Left ventricle myocardium inferior (tissue), 1 donor: ENCODE measurements at places on chromosomes 16 and 17.

GRCh38 chr17:78962345-78962983 lies 17.3 kb downstream of the LGALS3BP start:
- DNase-seq: no peak

DNA sequence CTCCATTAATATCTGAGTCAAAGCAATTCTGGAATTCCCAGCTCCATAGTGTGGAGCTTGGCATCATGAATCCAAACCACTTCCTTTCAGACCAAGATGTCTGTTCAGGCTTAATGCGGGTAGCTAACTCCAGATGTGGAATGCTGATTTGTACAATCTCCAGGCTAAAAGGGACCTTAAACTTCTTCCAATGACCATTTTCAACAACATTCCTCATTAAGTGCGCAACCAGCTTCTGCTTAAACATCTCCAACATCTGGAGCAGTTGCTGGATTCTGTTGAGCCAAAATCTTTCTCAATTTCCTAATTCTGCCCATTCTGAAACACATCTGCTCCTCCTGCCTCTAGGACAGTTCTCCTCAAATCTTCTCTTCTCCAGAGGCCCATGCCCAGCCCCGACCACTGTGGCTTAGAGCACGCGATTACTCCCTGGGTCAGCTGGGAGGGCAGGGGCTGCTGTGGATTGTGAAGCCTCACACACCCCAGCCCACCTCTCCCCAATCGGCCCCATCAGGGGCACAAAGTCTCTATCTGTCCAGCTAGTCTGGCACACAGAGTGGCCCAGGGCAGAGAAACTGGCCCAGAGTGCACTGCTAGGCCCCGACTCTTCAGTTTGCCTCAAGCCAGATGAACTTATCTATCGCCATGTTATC lies 36.2 kb downstream of the ASPA start:
- no peak for DNase-seq

DNA sequence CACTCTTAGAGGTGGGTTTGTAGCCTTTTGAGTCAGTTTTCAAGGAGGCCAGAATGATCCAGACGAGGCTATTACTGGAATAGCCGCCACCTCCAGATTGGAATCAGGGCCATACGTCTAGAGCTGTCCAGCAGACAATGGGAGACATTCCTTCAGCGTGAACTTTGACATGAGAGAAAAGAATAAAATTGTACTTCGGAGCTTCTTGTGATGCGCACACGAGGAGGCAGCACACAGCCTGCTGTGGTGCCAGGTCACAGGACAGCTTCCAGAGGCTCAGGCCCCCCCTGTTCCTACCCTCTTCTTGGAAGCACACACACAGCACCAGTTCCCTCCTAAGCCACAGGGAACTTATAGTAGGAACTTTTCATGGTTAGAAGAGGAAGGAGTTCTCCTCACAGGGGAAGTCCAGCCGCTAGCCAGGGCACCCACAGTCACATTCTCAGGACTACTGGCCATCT lies 81.0 kb downstream of the VPS53 start:
- no peak for DNase-seq

GRCh38 chr17:64984851-64985521 lies 65.7 kb upstream of the LRRC37A3 start:
- no peak for DNase-seq

DNA sequence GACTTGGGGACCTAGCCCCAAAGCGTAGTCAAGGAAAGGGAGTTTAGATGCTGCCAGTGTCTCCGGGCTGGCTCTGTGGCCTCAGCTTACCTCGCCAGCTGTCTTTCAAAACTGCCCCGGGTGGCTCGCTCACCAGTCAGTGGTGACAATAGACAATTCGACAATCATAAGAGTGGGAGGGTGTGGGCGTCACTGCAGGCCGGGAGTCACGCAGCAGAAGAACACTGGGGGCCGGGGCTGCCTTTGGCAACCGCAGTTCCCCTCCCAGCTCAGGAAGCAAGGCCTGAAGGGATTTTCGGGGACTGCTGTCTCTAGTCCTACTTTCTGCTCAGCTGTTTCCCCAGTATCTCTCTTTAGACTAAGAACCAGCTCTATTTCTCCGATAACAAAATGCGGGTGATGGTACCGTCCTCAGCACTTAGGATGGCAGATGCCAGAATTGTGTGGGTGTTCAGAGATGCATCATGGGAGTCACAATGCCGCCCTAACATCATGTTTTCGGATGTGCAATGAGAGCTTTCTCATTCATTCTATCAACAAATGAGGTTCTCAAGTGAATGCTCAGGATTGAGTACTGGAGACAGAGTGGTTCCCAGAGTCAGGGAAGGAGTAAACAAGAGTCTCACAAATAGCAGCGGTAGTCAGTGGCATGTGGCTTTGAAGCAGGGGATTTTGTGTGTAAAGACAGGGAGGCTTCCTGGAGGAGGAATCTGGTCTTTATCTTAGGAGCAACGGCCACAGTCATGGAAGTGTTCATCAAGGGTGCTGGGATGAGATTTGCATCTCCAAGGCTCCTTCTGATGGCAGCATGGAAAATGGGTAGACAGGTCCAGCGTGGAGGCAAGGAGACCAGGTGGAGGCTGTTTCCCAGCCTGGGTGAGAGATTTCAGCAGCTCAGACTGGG lies 93.1 kb downstream of the ZDHHC7 start:
- DNase-seq: no peak

- DNase-seq: peak; percentile 52
Observed at GRCh38 chr16:84806256-84806889, 13.4 kb upstream of the CRISPLD2 start.

DNA sequence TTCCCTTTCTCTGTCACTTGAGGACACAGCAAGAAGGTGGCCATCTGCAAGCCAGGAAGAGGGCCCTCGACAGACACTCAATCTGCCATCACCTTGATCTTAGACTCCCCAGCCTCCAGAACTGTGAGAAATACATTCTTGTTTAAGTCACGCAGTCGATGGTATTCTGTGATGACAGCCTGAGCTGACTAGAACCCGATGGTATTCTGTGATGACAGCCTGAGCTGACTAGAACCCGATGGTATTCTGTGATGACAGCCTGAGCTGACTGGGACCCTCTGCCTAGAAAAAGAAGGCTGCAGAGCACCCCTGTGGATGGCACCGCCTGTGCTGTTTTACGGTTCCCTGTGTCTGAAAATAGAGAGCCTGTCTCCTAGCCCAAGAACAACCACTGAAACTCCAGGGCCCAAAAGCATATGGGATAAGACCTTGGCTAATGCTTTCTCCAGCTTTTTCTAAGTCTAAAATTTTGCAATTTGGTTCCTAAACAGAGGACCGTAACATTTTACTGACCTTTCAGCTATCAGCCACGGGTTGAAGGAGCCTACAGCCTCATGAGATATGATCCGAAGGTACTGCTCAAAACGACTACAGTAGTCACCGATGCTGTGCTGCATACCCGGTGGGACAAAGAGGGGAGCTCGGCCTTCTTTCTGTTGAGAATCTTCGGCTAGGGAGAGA lies 33.1 kb upstream of the PITPNM3 start:
- DNase-seq: no peak

DNA sequence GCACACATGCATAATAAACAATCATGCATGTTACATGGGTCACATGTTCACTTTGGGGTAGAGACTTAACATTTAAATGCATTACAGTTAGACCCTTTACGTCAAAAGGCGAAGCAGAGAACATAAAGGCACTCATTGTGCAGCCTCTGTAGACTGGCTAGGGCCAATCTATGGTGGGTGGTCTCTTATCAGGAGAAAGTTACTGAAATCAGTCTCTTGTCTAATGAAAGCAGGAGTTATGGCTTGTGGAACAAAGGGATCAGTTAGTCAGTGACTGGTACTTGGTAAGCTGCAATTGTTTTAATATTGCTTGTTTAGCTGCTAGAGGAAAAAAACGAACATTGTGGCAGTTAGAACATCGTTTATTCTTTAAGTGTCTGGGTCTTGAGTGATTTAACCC lies 1.4 kb upstream of the CNEP1R1 start:
- no peak for DNase-seq

- no peak for DNase-seq
Observed at GRCh38 chr17:33371377-33371776, 78.3 kb upstream of the ASIC2 start.

- no peak for DNase-seq
Observed at GRCh38 chr17:75249564-75249963, 11.8 kb downstream of the GGA3 start.

- DNase-seq: no peak
Observed at GRCh38 chr17:4679658-4680057, 24.3 kb downstream of the PELP1 start.

DNA sequence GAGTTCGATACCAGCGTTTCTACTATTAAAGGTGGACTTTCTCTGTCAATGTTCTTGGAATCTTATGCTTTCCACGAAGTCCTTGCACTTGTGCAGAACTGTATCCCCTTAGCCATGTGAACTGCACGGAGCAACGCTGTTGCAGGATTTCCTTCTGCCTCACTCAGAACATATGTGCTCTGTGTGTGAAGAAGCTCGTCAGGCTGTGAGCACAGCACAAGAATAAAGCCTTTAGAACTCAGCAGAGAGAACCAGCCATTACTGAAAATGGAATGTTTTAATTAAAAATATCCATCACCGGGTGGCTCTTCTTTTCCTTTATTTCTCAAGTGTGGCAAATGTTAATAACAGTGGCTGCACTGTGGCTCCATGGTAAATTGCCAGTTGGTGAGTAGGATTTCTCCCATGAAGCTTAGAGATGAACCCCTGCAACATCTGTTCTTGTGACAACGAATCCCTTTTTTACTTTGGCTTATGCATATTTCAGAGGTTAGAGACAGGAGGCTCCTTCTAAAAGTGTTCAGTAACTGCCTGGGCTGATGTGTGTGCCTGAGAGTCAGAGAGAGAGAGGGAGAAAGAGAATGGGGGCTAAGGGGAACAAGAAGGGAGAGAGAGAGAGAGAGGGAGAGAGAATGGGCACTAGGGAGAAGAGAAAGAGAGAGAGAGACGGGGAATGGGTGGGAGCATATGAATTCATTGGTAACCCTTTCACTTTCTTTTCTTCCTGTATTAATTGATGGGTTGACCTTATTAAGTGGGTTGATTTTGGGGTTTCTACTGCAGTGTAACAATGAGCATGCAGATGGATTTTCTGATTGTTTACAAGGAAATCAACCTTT lies 50.0 kb downstream of the RPTOR start:
- DNase-seq: no peak

GRCh38 chr17:31296142-31296541 lies 897 bp downstream of the OMG start:
- DNase-seq: no peak

- no peak for DNase-seq
Observed at GRCh38 chr17:7845359-7846062, 9.4 kb upstream of the TMEM88 start.

GRCh38 chr17:49830605-49831004 lies 17.3 kb downstream of the TAC4 start:
- no peak for DNase-seq

DNA sequence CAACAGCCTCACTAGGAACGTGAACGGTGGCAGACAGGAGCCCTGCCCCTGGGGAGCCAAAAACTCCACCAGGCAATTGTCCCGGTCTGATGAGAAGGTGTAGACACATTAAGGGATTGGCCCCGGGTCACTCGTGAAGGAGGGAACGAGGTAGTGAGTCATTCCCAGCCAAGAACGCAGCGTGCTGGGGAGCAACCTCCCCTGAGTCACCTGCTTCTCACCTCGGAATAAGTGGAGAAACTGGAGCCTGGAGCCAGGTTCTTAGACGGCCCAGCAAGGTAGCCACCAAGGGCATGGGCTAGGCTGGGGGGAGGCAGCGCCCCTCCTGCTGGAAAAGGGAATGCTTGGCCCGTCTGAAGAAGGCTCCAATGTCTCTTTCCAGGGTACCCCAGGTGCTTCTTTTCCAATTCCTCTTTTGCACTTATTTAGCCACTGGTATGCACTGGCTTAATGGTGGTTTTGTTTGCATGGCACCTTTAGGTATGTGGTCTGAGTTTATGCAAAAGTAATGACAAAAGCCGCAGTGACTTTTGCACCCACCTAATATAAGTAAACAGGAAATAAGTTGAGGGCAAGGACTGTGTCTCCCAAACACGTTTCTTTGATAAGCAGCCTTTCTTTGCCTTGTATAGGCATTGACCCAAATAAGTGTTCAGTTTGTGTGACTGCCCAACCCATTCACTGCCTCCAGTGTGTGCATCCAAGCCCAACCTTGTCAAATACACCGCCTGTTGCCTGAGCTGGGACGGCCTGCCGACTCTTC lies 1.8 kb upstream of the HELZ start:
- no peak for DNase-seq

DNA sequence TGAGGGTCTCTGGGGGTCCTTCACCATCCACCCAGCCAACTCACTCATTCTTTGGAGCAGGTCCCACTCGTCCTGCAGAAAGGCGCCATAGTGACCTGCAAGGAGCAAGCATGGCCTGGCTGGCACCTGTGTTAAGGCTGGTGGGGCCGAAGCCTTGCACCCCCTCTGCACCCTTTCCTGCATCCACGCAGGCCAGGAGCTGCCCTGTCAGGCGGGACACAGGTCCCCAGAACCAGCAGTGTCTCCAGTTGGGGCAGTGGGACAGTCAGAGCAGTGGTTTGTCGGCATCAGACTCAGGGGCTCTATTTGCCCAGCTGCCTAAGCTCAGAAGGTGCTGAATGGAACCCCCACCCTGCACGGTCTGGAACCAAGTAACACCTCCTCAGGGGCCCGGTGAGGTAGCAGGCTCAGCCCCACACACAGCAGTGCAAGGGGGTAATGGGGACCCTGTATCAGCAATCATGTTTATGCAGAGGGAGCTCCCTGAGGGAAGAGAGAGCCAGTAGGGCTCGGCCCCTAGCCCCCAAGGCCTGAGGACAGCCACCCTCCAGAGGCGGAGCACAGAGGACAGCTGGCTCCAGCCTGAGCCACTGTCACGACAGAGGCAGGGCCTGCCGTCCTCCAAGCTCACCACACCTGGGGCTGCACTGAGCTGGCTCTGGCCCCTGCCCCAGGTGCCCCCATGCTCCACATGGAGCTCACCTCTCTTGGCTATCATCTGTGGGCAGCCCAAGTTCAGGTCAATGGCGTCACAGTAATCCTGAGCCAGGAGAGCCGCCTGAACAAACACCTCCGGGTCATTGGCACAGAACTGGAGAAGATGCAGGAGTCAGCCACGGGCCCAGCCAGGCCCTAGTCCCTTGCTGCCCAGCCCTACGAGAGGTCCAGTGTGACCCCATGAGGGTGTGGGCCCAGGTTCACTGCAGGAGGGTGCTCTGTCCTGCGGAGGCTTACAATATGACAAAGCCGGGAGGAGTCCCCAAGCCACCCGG lies 1.9 kb downstream of the DUS1L start:
- no peak for DNase-seq
